ENCODE measurements at places on chromosomes 16 and 17.

GRCh38 chr17:42279776-42280630 lies 3.8 kb upstream of the STAT5B start:
- no peak for DNase-seq

DNA sequence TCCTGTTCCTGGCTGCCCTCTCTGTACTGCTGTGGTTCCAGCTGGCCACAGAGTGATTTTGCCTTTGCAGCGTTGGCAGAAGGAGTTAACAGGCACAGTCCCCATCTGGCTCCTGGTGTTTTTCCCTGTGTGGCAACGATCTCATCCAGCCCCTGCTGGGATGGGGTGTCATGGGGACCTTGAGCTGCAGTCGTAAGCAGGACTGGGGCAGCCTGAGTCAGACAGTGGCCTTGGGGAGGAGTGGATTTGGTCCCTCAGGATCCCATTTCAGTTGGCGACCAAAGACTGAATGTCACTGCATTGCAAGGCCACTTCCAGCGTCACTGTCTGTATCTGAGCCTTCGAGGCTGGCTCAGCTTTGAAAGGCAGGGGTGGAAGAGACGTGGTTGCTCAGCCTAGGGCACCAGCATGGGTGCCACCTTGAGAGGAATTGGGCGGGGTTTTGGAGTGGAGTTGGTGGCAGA lies 11.9 kb downstream of the TMEM94 start:
- DNase-seq = no peak

DNA sequence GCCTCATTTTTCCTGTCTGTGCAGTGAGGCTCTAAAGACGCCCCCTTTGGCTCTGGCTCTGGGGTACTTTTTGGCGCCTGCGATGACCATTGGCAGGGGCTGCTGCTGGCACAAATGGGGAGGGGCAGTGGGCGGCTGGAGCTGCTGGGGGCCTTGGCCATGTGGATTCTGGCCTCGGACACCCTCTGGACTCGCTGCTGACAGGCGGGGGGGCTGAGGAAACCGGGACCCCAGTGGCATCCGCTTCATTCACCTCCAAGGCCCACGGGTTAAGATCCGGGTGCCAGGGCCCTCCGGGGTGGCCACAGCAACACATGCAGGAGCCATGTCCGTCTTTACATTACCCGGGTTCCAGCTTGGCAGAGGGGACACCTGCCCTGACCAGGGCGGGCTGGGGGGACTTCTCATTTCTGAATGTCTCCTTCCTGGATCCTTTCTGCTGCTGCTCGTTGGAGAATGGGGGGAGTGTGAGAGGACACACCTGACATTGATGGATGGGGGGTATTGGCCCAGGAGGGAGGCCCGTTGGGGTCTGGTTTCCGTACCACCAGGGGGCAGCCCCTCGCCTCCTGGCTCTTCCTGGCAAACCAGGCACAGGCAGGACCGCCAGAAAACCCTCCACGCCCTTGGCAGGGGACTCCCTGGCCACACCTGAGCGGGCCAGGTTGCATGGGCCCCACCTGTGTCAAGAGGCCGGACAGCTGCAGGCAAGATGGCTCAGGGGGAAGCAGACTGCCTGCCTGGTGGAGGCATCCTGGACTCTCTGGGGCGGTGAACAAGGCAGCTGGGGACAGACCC lies 21.8 kb downstream of the GSE1 start:
- DNase-seq = no peak

- DNase-seq = no peak
Observed at GRCh38 chr16:54265575-54266107, 20.9 kb downstream of the IRX3 start.

Data from stimulated activated CD4-positive, alpha-beta T cell treated with anti-CD3 and anti-CD28 coated beads, Interleukin-4, amount 100 ng/mL, for 24 hours (primary cell).